NCI-H524 (cell line): ENCODE measurements at places on chromosomes 2 and 18.

DNA sequence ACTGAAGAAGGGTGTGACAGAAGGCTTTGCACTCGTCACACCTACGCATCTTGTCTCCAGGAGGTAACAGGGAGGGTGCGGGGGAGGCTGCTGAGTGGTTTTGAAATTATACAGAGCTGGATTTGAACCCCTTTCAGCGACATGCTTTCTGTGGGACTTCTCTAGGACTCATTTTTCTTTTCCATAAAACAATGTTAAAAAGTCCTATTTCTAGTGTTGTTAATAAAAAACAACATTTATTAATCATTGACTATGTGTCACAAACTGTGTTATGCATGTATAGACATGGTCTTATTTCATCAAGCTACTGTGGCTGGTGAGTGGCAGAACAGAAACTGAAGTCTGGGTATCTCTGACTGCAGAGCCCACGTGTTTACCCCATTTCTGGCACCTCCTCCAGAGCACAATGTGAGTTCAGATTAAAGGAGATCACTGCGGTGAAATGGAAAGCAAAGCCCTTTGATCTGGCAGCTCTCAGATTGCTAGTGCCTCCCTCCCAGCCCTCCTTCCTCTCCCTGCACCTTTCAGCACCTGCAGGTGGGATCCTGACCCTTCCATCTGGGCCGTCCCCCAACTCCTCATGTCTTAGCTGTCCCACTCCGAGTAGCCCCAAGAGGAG lies 315.5 kb upstream of the MYT1L start:
- DNase-seq: peak; percentile 65

- no peak for DNase-seq
Observed at GRCh38 chr18:47882641-47883040, 47.8 kb downstream of the SMAD2 start.

GRCh38 chr2:64860276-64860885 lies 128.8 kb upstream of the SLC1A4 start:
- no peak for DNase-seq

GRCh38 chr18:40685219-40685618 lies 1269.8 kb upstream of the PIK3C3 start:
- no peak for DNase-seq

DNA sequence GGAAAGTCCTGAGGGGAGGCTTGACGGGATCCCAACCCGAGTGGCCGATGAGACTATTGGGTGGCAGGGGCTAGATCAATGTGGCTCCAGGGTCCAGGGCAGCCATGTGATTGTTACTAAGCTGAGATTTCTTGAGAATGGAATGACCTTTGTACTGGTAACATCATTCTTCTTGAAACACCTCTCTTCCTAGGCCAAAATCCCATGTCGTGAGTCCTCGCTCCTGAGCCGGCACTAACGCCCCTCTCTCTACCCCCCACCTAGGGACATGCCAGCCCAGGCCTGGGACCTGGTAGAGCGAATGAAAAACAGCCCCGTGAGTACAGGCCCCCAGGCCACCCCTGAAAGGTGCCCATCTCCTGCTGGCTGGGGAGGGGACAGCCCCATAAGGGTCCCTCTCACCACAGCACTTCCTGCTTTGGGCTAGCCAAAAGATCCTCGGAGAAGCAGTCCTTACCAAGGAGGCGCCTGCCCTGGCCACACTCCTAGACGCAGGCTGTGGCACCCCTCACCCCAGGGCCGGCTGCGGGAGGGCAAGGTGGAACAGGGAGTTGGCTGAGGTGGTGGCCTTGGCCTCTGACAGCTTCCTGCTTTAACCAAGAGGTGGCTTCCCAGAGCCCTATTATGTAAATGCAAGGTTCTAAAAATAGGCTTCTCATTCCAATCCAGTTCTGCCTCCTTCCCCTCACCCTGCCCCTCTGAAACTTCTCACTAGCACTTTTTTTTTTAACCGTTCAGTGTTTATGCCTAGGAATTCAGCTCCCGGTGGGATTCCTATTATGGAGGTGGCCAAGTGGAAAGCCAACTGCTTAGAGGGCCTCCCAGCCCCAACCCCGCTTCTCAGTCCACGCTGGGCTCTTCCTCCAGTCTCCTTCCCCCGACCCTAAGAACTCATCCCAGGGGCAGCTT lies 126.6 kb upstream of the PPP1CB start:
- DNase-seq: no peak

DNA sequence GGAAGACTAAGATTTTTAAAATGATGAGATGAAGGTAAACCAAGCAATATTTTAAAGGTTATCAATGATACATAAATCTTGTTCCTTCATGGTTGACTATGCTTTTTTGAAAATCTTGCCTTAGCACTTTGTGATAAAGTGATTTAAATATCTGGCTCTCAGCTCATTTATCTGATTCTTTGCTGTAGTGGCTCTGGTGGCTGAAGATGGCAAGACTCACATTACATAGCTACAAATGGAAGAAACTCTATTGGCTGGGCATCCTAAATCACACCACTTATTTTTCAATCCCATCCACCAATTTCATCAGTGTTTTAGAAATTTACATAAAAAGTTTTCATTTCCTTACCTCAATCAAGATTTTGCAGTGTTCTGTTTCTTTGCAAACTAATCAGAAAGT lies 16.6 kb upstream of the APCDD1 start:
- no peak for DNase-seq

GRCh38 chr2:143679617-143680016 lies 550.4 kb downstream of the ARHGAP15 start:
- DNase-seq: no peak

DNA sequence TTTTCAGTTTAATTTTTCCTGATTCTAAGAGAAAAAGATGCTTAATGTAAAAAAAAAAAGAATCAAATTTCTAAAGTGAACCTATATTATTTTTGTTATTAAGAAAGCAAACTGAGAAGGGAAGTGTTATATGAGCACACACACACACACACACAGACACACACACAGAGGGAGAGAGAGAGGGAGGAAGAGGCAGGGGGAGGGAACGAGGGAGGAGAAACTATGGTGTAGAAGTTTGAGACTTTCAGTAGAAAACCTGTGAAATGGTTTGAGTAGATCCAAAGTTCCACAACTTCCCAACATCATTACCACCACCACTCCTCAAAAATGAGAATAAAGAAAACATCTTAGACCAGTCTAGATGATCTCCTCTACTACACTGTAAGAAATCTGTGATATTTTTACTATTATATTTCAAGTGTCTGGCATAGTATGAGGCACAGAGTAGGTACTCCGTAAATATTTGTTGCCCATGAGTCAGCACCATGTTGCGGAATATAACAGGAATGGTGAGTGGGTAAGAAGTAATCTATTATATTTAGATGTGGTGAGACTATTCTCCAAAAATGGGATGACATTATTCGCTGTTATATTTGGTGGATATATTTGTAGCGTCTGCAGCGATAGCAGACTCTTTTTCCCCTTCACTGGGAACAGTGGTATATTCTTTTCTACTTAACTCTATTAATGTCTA lies 149.4 kb upstream of the DNMT3A start:
- no peak for DNase-seq

- DNase-seq: no peak
Observed at GRCh38 chr2:10487081-10487740, 39.1 kb upstream of the ODC1 start.

DNA sequence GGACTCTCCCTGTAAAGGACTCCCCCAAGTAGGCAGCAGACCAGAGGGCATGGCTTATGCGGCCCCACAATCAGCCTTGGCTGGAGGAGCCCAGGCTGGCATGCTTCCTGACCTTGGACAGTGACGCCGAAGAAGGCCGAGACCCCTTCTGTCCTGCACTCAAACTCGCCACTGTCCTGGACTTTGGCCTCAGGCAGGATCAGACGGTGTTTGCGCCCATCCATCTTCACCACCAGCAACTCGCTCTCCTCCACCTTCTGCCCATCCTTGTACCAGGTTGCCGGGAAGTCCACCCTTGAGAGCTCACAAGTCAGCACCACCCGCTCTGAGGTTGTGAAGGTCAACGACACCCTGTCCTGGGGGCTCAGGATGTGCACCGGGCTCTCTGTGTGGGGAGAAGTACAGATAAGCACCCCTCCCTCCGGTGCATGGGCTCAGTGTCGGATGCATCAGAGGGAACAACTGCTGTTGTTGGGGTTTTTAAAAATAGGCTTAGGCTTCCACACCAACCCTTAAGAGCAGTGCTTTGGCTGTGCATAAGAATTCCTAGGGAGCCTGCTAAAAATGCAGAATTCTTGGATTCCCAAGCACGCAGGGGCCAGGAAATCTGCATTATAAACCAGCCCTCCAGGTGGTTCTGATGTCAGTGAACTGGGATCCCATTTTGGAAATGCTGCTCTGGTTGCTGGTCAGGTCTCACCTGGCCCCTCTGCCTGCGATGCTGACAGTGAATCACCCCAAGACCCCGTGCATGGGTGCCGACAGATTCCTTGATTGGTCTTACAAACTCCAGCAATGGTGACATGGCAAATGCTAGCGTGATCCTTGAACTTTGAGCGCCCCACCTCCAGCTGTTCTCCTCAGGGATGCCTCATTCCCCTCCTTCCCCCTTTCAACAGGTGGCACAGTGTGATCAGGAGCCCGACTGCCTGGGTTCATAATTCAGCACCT lies 5.9 kb downstream of the OBSL1 start:
- no peak for DNase-seq

DNA sequence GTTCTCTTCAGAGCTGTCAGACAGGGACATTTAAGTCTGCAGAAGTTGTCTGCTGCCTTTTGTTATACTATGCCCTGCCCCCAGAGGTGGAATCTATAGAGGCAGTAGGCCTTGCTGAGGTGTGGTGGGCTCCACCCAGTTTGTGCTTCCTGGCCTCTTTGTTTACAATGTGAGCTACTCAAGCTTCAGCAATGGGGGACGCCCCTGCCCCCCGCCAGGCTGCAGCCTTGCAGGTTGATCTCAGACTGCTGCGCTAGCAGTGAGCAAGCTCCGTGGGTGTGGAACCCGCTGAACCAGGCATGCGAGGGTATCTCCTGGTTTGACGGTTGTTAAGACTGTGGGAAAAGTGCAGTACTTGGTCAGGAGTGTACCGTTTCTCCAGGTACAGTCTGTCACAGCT lies 24.0 kb upstream of the PAIP2B start:
- DNase-seq: no peak

DNA sequence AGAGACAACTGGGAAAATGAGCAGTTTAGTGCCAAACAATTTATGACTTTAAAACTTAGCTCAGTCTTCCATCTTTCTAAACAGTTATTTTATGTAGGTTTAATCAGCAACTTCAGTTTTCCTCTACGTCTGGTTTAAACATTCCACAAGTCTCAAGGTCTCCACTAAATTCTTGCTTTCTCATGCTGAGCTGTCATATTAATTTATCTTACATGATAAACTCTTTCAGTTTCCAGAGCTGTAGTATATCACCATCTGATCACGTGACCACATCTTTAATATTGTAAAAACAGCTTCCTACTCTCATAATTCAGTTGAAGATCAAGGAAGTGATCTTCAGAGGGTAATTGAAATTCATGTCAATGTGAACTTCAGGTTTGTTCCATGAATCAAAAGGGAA lies 158.6 kb downstream of the ZNF804A start:
- DNase-seq: no peak

DNA sequence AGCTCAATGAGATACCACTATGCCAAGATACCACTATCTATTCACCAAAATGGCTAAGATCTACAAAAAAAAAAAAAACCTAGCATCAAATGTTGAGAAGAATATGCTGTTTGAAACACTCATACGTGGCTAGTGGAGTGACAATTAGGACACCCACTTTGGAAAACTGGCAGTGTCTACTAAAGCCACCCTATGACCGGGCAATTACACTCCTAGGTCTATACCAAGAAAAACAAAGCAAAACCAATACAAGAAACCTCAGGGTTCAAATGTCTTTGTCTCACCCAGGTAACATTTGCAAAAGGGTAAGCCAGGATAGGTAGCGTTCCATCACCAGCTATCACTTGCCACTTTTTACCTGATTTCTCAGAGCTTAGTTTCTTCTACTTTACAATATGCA lies 123.6 kb upstream of the CAB39 start:
- DNase-seq: no peak

DNA sequence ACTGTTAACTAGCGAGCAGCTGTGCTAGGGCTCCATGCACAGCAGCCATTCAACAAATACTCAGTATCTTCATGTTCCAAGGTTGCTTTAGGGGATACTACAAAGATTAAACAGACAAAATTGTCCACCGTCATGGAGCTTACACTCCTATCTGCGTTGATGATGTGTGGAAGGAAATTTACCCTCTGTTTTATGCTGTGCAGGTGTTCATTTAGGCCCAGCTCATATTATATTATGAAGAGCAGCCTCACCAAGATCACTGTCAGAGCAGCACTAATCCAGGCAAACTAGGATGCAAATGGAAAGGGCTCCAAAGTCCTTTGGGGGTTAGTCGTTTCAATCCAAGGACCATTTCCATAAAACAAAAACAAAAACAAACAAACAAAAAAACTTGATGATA lies 13.4 kb upstream of the WIPF1 start:
- no peak for DNase-seq

- no peak for DNase-seq
Observed at GRCh38 chr2:215876937-215877238, 136.5 kb downstream of the MREG start.

DNA sequence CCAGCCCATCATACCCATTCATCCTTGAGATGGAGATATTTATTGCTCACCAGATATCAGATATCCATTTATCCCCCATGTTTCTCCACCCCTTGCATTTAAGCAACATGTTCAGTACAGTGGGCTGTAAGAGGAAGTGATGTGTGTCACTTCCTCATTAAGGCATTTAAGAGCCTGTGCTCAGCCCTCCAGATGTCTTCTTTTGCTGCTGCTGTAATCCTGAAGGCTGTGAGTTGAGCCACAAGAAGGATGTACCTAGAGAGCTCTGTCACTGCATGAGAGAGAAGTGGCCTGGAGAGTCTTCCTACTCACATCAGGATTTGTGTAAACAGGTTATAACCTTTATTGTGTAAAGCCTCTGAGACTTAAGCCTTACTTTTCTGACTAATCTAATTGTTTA lies 151.8 kb upstream of the UNC80 start:
- peak; percentile 84 for DNase-seq

- no peak for DNase-seq
Observed at GRCh38 chr2:157440404-157441071, 3.4 kb downstream of the CYTIP start.
